CD4-positive, alpha-beta T cell (primary cell): ENCODE measurements at places on chromosomes 5 and 9. TPM values are rescaled to one million over a fixed set of nuclear protein-coding genes. Genes with fewer than 3 reads are reported as not detected.

GRCh38 chr5:99349787-99350186 is 421.0 kb upstream of the CHD1 start:
- DNase-seq: no peak
- H3K4me1 ChIP-seq: no peaks in the 10 kb centered on the region
- no peaks in the 10 kb centered on the region for H3K36me3 ChIP-seq
- no peak overlapping the region for H3K27ac ChIP-seq
- no peak overlapping the region for H3K4me3 ChIP-seq
- H3K27me3 ChIP-seq: no peaks in the 10 kb centered on the region

DNA sequence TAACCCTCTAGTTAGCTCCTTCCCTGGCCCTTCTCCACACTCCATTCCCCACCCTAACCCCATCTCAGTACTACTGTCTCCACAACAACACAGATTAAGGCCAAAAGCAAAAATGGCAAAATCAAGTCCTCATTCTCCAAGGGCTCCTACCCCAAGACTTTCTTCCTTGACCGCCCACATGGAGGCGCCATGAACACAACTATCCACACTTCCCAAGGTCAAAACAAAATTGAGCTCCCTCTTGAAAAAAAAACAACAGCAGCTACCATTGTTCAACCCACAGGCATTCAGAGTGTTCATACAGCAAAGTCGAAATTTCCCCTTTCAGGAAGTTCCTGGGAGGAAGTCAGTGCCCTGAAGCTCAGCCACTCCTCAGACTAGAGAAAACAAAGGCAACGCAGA is 54.4 kb downstream of the GNAQ start:
- DNase-seq: peak; percentile 40
- H3K27ac ChIP-seq: no peak overlapping the region
- no peak overlapping the region for H3K4me3 ChIP-seq
- H3K36me3 ChIP-seq: no peaks in the 10 kb centered on the region

The GRIN1 gene
- total RNA-seq: not detected

- H3K36me3 ChIP-seq: no peaks in the 10 kb centered on the region
- no peak overlapping the region for H3K27ac ChIP-seq
- no peak for DNase-seq
- no peaks in the 10 kb centered on the region for H3K27me3 ChIP-seq
Observed at GRCh38 chr5:60883229-60883628, 39.2 kb upstream of the ELOVL7 start.

DNA sequence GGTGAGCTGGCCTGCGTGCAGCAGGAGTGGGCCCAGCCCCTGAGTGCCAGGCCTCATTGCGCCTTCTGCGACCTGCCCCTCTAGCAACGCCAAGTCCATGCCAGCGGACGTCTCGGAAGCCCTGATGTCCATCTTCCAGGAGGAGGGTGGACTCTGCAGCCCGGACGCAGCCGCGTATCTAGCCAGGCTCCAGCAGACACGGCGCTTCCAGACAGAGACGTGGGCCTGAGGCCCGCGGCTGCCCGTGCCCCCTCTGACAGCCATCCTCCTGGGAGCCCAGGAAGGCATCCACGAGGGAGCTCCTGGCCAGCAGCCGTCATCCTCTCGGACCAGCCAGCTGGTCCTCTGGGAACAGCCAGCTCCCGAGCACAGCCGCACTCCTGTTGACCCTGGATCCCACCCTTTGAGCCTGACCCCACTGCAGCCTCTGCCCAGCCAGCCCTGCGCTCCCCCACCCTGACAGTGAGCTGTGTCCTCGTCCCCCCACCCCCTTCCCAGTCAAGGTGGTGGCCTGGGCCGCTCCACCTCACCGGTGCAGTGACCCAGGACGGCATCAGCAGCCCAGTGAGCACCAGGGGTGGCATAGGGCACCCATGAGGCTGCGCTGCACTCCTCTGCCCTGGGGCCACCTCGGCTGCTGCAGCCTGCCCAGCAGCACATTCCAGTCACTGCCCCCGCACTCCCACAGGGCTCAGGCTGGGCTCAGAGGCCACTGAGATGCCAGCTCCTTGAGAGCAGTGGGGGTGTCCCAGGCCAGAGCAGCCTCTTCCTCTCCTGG is 5.7 kb downstream of the RNF208 start:
- H3K27me3 ChIP-seq: no peaks in the 10 kb centered on the region
- no peak overlapping the region for H3K4me3 ChIP-seq
- H3K27ac ChIP-seq: no peak overlapping the region
- peaks cover 6% of the 10 kb centered on the region for H3K36me3 ChIP-seq
- DNase-seq: no peak
- H3K4me1 ChIP-seq: peaks cover under 1% of the 10 kb centered on the region

The IFNA2 gene
- total RNA-seq: not detected

The CCNO gene
- not detected for total RNA-seq
